ENCODE measurements at places on chromosomes 13 and 19.

DNA sequence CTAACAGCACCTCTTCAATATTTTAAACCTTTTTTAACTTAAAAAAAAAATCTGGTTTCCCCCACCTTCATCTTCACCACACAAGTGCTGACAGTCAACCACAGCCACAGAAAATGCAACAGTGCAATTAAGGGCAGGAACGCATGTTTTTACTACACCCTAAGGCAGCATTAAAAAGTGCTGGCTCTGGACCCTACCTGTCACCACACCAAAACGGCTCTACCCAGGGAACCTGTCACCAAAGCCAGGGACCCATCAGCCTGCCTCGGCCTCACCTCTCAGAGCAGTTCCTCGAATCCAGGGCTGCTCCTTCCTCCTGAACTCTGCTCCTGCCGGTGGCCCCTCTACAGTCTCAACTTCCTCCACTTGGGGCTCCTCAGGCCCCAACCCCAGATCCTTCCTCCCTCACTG lies 22.5 kb upstream of the SLC35E1 start:
- no peak for DNase-seq

- peak; percentile 61 for DNase-seq
Measured at GRCh38 chr19:33416307-33417215, 43.1 kb downstream of the CEBPG start.

DNA sequence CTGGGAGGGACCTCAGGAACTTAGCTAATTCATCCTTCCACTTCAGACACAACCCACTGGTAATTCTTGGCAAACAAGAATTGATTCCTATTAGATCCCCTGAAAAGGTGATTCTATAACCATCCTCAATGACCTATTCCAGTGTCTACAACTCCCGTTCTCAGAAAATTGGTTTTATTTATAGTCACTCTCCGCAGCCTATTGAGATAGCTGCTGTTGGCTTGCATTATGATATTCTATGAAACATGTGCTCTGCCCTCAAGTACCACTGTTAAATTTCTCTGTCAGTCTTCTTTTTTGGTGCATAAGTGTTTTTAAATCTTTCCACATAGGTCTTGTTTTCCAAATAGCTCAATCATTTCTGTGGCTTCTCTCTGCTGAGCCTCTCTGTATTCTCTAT lies 75.0 kb downstream of the CDADC1 start:
- DNase-seq = no peak

- no peak for DNase-seq
Measured at GRCh38 chr19:7928741-7929701, 3.1 kb upstream of the CTXN1 start.

- DNase-seq = no peak
Measured at GRCh38 chr19:4060621-4061177, 6.0 kb downstream of the ZBTB7A start.

GRCh38 chr13:114110091-114110829 lies 22.2 kb downstream of the RASA3 start:
- peak; percentile 68 for DNase-seq

DNA sequence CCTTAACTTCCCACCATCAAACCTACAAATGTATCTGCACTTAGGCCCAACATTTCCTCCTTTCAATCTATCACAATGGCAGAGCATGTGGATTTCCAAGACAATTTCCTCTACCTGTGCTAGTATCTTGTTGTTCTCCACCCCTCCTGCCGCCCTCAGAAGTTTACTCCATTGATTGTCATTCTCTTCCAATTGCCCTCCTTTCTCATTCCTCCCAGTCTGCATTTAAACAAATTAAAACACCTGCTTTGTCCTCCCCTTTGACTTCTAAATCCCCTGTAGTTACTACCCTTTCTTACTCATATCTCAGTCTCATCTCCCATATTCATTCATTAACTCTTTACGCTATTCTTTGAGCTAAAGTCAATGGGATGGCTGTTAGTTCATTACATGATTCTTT lies 370.6 kb downstream of the DIAPH3 start:
- DNase-seq = no peak

DNA sequence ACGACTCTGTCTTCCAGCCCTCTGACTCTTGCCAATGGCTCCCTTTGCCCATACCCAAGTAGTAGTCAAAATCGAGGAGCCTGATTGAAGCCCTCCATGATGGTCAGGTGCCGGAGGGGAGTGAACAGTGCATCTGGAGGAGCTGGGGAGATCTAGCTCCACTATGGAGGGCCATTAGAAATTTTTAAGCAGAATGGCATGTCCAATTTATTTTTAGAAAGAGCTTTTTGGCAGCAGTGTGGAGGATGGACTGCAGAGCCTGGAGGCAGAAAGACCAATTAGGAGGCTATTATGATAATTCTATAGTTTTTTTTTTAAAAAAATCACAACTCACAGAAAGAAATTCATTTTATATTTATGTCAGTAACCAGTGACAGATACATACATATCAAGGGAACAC lies 92.7 kb upstream of the SLC7A1 start:
- no peak for DNase-seq

DNA sequence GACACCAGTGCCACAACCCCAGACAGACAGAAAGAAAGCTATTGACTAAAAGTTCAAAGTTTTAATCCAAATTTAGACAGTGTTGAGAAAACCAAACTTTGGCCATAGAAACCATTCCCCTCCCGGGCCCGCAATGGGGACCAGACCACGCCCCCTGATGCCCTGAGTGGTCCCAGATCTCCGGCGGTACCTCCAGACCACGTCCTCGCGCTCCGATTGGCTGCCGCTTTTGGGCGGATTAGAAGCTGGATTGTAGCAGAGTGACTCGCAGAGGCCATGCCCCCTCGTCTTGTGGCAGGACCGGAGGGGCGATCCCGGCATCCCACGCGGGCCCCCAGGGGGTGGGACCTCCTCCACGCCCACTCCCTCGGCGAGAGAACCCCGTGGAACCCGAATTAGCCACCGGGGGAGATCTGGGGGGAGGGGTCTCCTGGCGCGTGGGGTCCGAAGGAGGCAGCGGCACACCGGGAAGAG lies 797 bp upstream of the HSD17B14 start:
- DNase-seq = peak; percentile 76

DNA sequence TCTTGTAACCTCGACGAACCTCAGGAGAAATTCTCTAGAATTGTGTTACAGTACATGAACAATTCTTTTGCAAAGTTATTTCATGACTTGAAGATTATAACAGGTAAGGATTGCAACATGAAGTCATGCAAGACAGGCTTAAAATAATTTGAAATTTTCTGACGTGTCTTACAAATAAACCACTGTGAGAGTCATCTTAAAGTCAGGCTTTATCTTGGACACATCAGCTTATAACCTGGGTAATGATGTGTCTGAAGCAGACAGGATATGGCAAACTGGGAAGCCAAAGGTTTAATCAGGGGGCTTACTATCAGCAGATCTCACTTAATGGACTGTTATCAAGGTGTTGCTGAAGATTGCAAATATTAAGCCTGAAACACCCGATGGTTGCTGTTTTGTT lies 407.8 kb downstream of the KLF5 start:
- DNase-seq = no peak

DNA sequence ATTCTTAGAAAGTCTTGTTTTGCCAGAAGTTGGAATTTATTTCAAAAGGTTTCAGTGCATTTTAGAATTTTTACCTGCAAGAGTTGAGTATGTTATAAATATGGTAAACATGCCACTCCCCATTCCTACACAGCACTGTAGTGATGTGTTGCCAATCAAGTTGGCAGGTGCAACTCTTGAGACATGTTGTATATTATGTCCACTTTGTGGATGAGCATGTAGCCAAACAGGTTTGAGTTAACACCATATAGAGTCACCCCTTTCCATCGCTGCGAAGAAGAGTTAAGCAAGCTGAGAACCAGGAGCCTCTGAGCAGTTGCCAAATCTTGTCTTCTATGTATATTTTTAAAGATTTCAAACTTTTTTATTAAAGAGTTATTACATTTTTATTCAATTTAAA lies 359.8 kb downstream of the LMO7 start:
- no peak for DNase-seq

DNA sequence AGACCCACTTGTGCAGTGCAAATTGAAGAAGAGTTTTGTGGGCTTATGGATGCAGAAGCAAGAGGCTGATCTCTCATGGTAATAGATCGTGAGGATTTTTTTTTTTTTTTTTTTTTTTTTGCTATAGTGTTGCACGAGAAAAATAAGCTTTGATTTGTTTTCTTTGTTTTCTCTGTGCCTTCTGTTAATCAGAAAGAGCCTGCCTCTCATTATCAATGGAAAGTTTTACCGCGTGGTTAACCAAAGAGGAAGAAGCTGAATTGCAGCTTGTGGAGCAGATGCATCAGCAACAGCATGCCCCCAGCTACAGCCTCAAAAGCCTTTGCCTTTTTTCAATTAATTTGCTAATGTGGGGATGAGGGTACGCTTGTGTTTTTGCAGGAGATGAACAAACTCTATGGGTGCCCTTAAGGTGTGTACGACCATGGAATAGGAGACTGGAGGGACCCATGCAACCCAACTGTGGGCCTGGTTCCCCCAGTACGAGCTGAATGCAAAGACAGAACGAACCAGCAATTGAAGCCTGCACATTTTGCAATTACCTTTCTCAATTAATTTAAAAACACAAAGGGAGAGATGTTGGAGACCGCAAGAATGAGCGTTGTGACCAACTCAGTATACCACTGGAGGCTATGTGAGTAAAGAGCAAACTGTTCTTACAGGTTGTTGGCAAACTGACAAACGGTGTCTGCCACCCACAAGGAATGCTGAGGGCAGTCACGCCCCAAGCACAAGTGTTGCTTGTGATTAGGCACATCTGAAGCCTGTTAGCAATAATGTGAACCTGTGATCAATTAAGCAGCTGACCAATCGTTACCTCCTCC lies 58.6 kb upstream of the SPRY2 start:
- no peak for DNase-seq

GRCh38 chr13:21175656-21176214 lies 617 bp downstream of the SKA3 start:
- DNase-seq = no peak

DNA sequence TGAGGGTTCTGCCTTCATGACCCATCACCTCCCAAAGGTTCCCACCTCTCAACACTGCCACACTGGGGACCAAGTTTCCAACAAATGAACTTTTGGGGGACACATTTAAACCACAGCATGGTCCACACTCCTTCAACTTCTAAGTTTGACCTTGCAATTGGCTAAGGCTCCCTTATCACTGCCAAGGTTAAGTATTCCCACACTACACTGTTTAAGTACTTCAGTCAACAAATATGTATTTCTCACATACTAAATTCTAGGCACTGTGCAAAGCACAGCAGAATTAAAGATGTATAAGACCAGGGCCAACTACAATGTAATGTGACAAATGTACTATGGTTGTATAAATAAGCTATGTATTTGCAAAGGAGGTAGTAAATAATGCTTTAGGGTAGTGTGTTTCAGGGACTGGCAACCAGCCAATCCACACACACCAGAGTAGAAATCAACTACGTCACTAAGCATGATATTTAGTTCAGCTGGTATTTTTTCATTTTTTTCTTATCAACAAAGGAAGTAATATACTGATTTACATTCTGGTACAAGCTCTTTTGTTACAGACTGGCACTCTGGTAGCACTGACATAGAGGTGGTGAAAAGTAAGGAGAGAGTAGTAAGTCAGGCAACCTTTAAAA lies 12.2 kb downstream of the NUFIP1 start:
- DNase-seq = no peak

- no peak for DNase-seq
Measured at GRCh38 chr13:58906329-58907007, 1257.3 kb downstream of the DIAPH3 start.
